ENCODE measurements at places on chromosomes 5 and 9.

GRCh38 chr5:32543291-32543690 is 42.1 kb upstream of the SUB1 start:
- peak; percentile 37 for DNase-seq

GRCh38 chr9:33446240-33446945 is 1.0 kb downstream of the AQP3 start:
- no peak for DNase-seq

DNA sequence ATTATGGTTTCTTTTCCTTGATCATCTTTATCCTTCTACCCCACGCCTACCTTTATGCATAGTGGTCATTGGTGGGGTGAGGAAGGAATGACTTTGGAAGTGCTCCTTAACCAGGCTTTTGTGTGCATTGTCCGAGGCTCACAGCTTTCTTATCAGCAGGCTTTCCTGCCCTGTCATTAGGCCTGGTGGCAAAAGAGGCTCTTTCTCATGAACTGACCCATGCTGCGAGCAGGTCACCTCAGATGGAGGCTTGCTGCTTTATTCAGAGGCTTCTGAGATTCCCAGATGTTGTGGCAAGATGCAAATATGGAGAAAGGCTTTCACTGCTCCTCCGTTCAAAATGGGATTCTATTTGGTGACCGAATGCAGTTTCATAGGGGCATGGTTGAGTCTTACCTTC is 57.4 kb upstream of the DMRTA1 start:
- DNase-seq, result no peak

GRCh38 chr9:97511655-97512427 is 10.4 kb downstream of the TMOD1 start:
- no peak for DNase-seq

GRCh38 chr5:60586307-60586901 is 113.6 kb downstream of the DEPDC1B start:
- DNase-seq, result peak; percentile 47

DNA sequence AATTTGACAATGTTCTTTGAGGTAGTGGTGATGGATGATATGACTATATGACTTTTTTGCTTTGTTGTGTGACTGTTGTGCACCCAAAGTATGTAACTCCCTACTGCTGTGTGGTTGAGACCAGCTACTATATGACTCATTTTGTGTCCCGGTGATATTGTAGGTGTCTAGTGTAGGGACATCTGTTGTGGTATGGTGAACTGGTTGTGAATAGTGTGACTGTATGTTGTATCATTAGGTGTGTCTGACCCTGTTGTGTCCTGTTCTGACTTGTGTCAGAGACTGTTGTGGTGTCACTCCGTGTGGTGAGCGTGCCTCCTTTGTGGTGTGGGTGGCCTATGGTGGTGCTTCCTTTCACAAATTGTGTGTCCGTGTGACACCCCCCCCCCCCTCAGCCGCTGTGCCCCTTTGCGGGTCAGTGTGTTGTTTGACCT is 11.2 kb upstream of the CXXC5 start:
- DNase-seq, result peak; percentile 32

GRCh38 chr9:107246259-107247254 is 36.5 kb upstream of the RAD23B start:
- no peak for DNase-seq

DNA sequence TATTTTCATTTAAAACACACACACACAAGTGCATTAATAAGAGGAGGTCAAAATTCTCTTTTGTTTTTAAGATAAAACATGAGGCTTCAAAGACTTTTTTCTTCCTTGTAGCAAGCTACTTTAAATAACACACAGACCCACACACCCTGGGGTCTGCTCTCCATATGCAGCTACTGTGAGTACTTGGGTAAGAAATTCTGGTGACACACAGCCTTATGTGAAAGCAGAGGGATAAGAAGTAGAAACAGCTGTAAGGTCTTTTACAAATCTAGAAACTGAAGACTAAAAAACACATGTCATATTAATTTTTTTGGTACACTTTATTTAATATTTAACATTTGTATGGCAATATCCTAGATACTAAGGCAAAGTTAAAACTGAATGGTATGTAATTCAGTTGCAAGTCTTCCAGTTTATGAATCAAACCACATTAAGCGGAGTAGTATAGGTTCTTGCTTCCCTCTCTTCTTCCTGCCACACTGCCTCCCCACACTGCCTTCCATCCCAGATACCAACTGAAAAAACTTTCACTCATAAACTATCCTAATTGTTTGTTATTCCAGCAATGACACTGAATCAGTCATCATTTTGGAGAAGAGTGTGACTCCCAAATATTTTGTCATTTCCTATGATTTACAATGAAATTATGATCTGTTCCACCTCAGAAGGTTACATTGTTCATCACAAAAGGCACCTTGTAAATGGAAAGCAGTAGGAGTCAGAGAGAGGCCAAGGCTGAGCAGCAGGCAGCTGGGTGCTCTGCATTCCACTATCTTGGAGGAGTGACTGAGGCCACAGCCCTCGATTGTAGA is 92.0 kb downstream of the PLCXD3 start:
- DNase-seq, result peak; percentile 60

GRCh38 chr5:138653502-138653901 is 78.3 kb upstream of the HSPA9 start:
- no peak for DNase-seq

DNA sequence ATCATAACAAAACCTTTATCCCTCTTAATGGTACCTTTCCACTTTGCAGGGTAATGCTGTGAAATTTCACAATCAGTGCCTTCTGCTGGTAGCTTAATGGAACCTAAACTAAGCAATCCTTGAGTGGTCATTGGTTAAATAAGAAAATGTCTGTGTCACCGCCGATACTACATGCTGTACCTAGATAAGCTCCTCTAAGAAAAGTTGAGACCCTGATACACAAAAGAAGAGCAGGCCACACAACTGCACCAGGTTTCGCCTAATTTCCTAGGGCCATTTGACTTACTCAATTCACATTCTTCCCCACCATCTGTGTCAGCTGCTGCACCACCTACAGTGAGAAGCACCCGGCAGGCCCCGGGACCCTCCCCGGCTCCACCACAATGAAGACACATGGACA is 9.0 kb upstream of the EDF1 start:
- DNase-seq, result no peak

GRCh38 chr9:270657-271237 is 56.1 kb downstream of the DOCK8 start:
- no peak for DNase-seq

DNA sequence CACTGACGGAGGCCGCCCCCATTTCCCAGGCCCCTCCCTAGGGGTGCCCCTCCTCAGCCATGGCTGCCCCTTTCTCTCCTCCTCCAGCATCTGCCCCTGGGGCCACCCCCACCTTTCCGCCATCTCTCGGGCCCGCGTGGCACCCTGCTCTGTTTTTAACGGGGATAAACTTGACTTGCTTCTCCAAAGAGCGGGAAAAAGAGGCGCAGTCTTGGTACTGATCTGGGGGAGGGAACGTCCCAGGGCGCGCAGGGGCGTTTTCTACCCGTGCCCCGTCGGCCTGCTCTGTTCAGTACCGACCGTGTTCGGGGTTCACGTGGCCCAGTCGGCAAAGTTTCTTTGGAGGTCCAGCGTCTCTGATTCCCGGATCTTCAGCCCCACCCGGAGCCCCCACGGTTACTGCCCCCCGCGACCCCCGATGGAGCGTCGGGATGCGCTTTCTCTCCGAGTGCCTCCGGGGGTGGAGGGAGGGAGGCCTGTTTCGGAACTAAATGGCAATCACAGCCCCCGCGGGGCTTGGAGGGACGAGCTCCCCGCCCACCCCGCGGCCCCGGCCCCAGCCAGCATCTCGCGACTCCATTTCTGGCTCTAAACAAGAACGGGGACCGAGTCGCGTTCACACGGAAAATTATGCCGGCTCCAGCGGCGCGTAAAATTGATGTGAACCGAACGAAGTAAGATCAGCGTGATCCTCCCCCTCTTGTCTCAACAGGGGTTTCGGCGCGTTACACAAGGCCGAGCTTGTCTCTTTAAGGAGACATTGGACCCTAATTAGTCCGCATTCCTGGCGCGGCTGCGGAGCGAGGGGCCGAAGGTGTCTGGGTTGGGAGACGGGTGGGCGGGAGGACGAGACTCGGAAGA is 1.1 kb upstream of the TLE4 start:
- DNase-seq, result peak; percentile 48

DNA sequence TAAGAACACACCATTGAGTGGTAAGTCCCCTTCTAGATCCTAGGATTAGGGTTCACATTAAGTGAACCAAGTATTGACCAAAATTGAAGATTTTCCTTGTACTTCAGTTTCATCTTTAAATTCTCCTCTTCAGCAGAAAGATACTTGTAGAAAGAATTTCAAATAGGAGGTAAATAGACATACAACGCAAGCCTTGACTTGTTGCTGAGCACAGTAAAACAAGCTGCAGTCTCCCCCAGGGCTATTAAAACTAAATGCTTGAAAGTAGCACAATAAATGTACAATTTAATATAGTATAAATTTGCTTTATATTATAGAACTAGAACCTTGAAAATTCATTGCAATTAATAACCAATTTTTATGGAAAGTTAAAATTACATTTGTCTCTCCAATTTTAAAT is 170.1 kb upstream of the TARS1 start:
- DNase-seq, result no peak

- DNase-seq, result no peak
Measured at GRCh38 chr5:52798938-52799337, 11.2 kb downstream of the ITGA1 start.

DNA sequence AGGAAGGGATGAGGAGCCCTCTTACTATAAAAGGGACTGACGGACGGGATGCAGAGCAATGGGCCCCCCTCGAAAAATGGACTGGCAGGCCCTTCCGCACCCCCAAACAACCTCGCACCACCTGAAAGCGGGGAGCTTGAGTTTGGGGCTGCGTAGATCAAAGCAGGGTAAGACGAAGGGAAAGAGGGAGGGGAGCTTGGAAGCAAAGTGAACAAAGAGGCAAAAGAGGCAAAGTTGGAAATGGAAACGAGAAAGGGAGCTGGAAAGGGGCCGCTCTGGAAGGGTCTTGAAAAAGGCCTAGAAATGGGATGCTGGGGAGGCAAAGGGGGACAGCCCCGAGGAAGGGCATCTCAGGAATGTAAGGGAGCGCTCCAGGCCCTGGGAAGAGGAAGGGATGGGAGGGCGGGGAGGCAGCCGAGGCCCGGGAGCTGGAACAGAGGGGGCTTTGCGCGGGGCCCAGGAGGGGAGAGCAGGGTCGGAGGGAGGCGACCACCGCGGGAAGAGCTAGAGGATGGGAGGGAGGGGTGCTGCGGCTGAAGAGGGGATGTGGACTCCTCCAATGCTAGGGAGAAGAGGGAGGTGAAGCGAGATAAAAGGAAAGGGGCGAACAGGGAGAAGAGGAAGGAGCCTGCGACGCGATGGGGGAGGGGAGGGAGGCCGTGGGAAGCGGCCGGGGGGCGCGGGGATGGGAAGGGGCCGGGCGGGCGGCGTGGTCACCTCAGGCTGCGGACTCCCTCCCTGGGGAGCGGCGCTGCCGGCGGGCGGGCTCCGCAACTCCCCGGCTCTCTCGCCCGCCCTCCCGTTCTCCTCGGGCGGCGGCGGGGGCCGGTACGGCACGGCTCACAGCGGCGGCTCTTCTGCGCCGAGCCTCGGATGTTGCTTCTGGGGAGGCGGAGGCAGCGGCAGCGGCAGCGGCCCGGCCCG is 577 bp downstream of the RNF145 start:
- DNase-seq, result peak; percentile 44

- DNase-seq, result peak; percentile 85
Measured at GRCh38 chr5:14914623-14915260, 43.2 kb upstream of the ANKH start.

- DNase-seq, result no peak
Measured at GRCh38 chr5:99070822-99071221, 142.0 kb upstream of the CHD1 start.

- no peak for DNase-seq
Measured at GRCh38 chr5:97377582-97377981, 194.5 kb upstream of the RIOK2 start.

GRCh38 chr5:132195727-132196126 is 31.9 kb downstream of the P4HA2 start:
- no peak for DNase-seq

DNA sequence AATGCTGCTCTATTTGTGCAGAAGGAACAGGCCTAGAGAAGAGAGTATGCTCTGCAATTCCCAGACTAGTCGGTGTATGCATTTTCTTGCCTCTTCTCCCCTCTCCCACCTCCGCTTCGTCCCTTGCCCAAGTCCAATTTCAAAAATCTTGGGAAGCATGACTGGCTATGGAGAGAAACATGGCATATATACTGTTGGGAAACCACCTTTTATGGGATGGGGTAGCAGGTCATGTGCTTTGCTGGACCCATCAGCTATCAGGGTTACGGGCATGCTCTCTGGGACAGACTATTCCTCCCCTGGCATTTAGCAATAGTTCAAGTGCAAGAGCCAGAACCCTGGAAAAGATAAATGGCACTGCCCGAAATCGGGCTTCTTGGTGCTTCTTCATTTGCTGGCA is 12.0 kb downstream of the ISL1 start:
- no peak for DNase-seq

DNA sequence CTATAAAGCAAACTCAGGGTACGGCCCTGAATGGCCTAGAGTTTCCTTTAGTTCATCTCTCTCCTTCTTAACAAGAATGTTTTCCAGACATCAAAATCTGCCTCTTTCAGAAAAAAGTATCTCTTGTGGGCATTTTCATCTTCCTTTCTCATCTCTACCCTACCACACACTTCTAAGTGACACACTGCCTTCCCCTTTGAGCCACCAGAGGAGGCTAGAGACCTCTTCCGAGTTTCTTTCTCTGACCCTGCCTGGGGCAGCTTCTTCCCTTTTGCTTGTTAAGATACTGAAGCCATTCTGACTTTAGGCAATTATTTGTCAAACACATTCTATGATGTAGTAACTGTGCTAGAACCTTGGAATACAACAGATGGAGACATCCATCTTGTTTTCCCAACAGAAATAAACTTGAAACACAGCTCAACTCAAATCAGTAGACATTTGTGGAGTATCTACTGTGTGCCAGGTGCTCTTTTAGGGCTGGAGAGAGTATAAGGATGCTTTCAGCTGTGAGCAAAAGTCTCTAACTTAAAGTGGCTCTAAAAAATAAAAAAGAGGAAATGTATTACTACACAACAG is 8.6 kb upstream of the SV2C start:
- DNase-seq, result no peak

GRCh38 chr9:135334953-135335460 is 144.6 kb upstream of the PPP1R26 start:
- DNase-seq, result no peak

DNA sequence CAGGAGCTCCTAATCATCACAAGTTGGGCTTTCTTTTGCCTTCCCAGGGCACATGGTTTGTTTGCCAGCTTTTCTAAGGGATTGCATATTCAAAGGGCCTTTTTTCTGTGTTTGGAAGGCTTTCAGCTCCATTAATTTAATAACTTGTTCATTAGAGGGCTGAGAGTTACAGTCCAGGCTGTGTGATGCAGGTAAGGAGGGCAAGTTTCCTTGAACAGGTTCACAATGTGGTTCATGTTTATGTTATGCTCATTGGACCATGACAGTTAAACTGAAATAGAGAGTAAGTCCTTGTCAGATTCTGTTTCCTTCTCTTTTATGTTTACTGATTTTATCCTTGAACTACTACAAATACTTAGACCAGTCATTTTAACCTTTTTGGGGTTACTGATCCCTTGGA is 174.4 kb downstream of the MARCHF11 start:
- no peak for DNase-seq

DNA sequence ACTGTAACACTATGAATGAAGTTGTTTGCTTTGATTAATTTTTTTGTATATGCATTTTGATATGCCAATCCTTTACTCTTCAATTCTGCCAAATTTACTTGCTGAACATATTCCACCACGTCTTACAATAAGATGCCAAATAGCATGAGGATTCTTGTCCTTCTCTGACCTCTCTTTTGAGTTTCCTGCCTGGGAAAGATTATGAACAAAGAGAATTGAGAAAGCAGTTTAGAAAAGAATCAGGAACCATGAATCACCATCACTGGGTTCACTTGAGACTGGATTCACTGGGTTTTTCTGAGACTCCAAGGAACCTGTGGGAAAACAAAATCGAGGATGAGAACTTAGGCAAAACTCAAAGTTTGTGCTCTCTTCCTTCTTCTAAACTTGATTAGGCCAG is 256.5 kb downstream of the CETN3 start:
- DNase-seq, result no peak

All from fibroblast of upper back skin (primary cell).